NCI-H510A (cell line): ENCODE measurements at places on chromosomes 3 and 15.

DNA sequence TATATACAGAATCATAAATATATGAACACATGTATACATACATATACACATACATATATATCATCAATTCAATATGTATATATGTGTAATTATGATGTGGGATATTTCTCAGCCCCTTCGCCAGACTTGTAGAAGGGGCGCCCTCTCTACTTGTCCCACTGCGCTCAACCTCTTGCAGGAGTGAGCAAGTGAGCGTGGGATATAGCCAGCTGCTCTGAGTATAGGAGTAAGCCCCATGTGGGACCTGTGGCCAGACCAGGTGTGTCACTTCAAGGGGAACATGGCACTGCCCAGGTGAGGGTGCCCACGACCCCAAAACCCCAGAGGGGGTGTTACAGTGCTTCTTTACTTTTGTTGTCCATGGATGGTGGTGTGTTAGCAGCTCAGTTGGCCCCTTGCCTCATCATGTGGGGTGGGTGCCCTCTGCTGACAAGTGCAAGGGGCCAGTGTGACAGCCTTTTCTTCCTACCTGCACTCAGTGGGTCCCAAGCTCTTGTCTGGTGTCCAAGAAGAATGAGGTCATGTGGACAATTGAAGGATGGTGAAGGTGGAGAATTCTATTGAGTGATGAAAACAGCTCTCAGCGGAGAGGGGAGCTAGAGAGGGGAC, 304.1 kb downstream of the UNC13C start:
- DNase-seq: no peak

DNA sequence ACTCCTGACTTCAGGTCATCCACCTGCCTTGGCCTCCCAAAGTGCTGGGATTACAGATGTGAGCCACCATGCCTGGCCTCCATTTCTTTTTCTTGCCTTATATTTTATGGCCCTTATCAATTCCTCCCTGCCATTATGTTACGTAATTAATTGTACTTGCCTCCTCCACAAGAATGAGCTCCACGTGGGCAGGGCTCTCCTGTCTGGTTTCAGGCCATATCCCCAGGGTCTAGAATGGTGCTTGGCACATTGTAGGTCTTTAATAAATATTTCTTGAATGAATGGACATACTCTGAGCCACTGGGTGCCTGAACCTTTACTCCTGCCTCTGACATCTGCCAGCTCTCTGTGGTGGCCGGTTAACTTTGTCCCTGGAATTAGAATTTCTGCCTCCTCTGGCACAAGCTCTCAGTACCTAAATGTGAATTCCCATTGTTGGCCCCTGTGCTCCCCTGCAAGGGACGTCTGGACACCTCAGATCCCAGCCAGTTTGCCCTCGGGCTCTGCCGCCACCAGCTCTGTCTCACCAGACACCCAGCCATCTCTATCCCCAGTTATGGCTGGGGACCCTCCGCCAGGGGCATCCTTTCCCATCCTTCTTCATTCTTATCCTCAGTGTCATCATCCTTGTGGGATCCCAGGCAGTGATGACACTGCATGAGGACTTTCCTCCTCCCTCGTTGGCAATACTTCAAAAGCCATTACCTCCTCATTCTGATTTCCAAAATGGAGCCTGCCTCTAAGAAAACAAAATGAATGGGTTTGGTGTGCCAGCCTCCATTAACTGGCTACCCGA, 165.6 kb upstream of the SMAD3 start:
- no peak for DNase-seq

GRCh38 chr15:59020322-59020721, 32.9 kb downstream of the RNF111 start:
- no peak for DNase-seq

DNA sequence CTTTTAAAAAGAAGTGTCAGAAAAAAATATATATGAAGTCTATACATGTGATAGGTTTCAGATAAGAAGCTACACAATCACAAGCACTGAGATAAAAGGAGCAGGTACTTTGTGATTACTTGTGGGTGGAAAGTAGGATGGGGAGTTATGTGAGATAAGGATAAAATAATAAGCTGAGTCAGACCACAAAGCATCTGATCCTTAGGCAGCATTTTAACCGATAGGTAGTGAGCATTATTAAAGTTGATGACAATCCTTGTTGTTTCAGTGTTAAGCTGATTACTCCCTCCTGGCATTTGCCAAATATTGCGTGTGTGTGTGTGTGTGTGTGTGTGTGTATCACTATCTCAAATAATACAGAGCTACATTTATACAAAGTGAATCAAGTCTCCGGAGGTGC, 483.1 kb downstream of the NAALADL2 start:
- no peak for DNase-seq

DNA sequence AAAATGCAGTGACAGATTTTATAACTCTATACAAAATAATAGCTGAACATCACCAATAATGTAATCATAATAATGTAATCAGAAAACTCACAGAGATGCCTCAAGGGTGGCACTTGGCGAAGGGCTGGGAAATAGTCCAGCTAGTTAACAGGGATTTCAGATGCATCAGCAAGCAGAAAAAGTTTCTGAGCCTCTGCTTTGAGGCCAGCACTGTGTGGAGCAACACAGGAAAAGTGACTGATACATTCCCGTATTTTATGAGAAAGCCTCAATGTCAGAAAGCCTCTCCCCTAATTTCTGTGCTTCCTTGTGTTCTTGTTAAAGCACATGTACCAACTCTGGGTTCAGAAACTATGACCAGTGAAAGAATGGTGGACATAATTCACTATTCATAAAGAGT, 304.8 kb downstream of the VPS13C start:
- no peak for DNase-seq

DNA sequence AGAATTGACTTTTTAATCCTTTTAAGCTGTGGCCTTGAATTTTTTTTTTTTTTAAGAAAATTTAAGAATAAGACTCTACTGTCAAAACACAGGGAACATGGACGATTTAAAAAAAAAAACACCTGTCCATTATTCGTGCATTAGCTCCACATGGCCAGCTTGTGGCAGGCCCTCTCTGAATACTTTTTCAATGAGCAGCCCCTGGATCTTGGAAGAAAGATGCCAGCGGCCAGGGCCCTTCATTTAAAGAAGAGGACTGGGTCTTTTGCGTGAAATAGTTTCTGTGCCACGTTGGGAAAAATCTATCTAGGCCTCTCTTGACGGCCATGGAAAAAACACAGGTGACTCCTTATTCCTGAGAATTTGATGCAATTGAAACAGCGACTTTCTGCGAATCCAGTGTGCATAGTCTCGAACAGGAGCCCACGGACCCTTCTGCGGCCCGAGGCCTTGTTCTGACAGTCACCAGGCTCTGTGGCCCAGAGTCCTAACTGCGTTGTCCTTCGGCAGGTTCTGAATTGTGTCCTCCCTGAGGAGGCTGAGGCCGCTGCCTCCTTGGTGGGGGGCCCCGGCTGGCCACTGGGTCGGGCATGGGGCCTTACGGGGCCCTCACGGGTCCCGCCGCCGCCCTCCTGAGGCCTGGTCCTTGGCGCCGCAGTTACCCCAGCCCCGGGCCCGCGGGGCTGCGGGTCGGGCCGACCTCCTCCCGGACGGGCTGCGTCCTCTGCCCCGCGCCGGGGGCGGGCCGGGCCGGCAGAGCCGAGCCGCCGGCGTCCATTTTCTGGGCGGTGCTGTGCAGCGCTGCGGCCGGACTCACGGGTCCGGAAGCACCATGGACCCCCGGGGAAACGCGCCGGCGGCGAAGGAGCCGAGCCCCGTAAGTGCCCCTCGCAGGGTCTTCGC, 33.5 kb downstream of the ZBTB38 start:
- DNase-seq: no peak

- DNase-seq: no peak
Measured at GRCh38 chr3:71087143-71088018, 496.1 kb downstream of the FOXP1 start.

DNA sequence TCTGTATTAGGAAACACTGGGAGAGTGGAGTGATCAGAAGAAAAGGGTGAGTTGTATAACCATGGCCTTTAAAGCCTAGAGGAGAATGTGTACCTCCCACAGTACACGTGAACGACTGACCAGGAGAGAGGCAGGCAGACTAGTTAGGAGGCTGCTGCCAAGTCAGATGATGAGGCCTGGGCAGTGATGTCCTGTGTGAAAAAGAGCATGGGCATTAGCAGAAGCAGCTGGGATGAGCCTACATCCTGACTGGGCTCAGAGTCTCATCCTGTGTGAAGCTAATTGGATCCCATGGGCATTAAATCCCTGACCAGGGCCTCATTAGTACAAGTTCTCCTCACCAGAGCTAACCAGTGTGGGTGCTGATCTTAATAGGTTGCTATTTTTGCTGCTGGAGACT, 89.1 kb upstream of the SLC2A2 start:
- DNase-seq: no peak

GRCh38 chr15:75114327-75114726, 87.4 kb upstream of the C15orf39 start:
- DNase-seq: no peak

GRCh38 chr3:134918441-134918840, 123.4 kb downstream of the EPHB1 start:
- no peak for DNase-seq

GRCh38 chr15:78437107-78437761, 782 bp upstream of the IREB2 start:
- DNase-seq: no peak

GRCh38 chr3:150773616-150774192, 10.7 kb upstream of the SIAH2 start:
- no peak for DNase-seq

DNA sequence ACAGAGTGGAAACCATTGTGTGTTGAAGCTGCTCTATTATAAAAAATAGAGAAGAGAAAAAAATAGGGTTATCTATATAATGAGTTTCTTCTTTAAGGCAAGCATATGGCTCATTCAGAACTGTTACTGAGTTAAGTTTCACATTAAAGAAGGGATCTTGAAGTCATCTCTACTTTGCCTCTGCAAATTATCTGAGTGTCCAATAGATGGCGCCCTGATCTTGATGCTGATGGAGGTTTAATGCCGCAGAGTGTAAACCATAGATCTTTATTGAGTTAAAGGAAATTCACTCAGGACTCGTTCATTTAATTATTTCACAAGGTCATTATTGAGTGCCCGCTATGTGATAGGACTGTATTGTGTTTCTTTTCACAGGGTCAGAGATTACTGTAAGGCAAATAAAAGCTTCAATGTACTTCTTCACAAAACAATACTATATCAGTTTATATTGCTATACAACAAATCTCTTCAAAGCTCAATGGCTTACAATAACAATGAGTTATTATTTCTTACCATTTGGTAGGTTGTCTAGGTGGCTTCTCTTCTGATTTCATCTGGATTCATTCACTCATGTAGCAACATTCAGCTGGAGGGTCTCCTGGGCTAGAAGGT, 171.4 kb downstream of the NSUN3 start:
- no peak for DNase-seq

GRCh38 chr3:122825460-122825859, 30.6 kb downstream of the SLC49A4 start:
- no peak for DNase-seq

DNA sequence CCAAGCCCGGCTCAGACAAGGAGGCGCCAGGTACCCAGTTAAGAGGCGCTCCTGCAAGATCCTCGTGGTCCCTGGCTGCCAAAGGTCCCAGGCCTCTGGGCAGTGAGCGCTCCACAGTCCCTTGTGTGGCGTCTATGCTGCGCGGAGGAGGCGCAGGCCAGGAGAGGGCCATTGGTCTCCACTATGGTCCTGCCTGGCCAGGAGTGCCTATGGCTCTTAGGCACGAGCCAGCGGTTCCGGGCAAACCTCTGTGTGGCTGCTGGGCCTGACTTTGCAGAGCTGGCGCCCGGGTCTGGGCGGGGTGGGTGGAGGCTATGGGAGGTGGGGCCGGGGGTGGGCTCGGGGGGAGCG, 660 bp upstream of the ADAMTSL3 start:
- no peak for DNase-seq

GRCh38 chr3:26015752-26016151, 225.9 kb downstream of the OXSM start:
- no peak for DNase-seq

DNA sequence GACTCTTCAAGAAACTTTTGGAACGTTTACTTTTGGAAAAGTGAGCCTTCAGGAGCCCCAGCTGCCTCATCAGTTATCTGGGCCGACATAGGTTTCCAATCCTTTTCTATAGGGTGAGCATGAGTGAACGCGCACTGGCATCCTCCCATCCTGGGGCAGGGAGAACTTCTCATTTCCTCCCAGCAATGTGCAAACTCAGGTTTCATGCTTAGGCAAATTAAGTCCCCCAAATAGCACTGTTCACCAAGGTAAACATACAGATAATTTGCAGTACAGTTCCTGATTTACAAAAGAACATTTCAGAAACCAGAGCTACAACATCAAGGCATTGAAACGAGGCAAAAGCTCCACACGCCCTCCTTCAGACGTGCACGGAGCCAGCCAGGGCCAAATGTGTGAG, 333.5 kb upstream of the NR2E3 start:
- DNase-seq: no peak

DNA sequence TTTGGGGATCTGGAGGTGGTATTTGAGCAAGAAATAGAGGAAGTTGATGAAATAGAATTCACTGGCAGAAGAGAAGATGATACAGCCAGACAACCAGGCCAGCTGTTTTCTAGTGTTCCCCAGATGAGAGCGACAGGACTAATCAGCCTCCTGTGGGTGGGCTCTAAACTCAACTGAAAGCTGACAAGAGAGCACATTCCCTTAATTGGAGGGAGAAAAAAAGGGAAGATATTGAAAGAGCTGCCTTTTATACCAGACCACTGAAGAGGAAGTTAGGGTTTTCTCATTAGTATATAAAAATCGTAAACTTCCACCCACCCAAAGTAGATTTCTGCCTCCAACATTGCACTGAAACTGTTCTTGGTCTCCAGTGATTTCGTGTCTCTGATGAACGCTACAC, 6.5 kb upstream of the TM4SF19 start:
- no peak for DNase-seq
